Uterus (tissue), 4 donors: ENCODE measurements at places on chromosomes 11 and 22. TPM values are rescaled to one million over a fixed set of nuclear protein-coding genes. Genes with fewer than 3 reads are reported as not detected.

DMC1 gene
- 8.4 TPM for total RNA-seq

OR10A4 gene
- not detected for total RNA-seq

KRTAP5-8 gene
- not detected for total RNA-seq

TRIM51 gene
- total RNA-seq, result not detected

CCDC188 gene
- 4.3 TPM for total RNA-seq

DNA sequence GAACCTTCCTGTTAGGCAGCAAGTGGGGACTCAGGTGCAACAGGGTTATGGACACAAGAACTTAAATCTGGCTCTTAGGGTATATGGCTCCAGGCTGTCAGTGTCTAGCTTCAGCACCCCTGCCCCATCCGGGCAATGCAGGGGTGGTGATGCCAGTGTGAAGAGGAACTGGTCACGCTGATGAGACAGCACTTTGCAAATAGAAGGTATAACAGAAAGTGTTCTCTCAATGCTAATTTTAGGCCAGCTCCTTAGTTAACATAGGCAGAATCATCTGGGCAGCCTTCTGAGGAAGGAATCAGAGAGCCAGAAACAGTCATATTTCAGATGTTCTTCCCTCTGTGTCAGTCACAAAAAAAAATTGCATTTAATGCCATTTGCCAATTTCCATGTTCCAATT is 41.2 kb downstream of the SYT9 start:
- H3K4me1 ChIP-seq, result no peaks in the 10 kb centered on the region
- H3K27me3 ChIP-seq, result no peaks in the 10 kb centered on the region
- no peaks in the 10 kb centered on the region for H3K36me3 ChIP-seq
- no peak for DNase-seq
- no peak overlapping the region for H3K4me3 ChIP-seq

DNA sequence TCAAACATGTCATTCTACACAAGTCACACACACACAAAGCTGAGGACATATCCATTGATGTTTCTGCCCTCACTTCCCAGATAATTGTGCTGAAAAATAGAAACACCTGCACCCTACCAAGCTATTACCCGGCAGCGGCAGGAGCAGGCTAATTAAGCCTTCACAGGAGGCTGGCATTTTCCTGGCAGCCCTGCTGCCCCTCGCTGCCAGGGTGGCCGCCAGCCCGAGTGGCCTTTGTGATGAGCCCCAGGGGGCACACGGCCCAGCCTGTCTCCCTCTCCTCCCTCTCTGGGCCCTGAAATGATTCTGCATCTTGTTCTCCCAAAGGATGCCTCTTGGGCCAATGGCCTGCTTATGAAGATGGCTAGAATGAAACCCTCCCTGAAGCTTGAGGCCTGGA is 76.2 kb upstream of the TP53I11 start:
- H3K4me3 ChIP-seq, result no peak overlapping the region
- H3K36me3 ChIP-seq, result no peaks in the 10 kb centered on the region
- H3K4me1 ChIP-seq, result no peaks in the 10 kb centered on the region
- no peaks in the 10 kb centered on the region for H3K27me3 ChIP-seq
- no peak for DNase-seq

DNA sequence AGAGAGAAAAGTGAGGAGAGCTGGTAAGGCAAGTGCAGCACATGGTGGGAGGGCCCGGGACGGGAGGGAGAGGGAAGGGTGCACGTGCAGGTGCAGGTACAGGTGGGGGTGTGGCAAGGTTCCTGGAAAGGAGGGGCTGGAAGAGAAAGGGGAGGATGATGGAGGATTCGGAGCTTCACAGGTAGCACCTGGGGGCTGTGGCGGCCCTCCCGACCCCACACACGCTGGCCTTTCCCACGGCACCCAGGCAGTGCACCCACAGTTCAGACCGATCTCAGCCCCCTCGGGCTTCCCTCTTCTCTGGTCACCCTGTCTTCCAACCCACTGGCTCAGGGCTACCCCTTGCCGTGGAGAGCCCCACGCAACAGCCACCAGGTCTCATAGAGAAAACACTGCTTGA is 67.4 kb upstream of the A4GALT start:
- no peak overlapping the region for H3K4me3 ChIP-seq
- no peak for DNase-seq
- no peaks in the 10 kb centered on the region for H3K36me3 ChIP-seq

GRCh38 chr11:27085605-27086004 is 45.0 kb downstream of the BBOX1 start:
- H3K36me3 ChIP-seq, result no peaks in the 10 kb centered on the region
- H3K4me3 ChIP-seq, result no peak overlapping the region
- no peak for DNase-seq
- H3K27me3 ChIP-seq, result no peaks in the 10 kb centered on the region
- no peak overlapping the region for H3K27ac ChIP-seq
- no peaks in the 10 kb centered on the region for H3K4me1 ChIP-seq

DNA sequence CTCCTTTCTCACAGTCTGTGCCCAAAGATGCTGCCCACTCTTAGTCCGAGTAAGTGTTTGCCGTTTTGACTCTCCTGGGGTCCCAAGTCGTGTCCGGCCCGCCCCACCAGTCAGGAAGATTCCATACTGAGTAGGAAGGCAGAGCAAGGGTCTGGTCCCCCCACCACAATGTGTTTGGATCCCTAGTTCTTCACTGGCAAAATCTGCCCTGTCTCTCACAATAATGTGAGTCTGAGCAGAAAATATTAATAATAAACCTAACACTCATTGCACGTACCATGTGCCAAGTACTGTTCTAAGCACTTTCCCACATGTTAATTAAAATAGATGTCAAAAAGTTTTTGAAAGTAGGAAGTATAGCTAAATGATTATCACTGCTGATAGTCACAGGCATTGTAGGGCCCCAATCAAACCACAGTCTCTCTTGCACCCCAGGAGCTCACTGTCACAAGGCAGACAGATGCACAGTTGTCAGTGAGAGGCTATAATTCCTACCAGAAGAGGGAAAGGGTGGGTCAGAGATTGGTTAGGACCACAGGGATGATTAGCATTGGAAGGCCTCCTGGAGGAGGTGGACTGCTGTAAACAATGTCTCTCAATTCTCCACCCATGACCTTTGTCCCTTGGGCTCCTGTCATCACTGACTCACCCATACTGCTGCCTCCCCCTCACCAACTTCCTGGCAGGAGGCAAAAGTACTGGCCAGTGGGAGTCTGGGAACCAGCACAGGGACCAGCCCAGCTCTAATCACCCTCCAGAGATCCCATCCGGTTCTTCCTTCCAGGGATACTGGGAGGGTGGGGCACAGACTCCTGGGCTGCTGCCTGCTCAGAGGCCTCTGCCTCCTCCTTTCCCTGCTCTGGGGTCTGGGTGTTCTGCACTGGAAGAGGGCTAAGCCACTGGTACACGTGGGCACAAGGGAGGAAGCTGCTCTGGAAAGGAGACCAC is 1.0 kb upstream of the POLD4 start:
- H3K36me3 ChIP-seq, result no peaks in the 10 kb centered on the region
- H3K27me3 ChIP-seq, result no peaks in the 10 kb centered on the region
- H3K4me1 ChIP-seq, result peaks cover 42% of the 10 kb centered on the region
- DNase-seq, result peak; percentile 89

DNA sequence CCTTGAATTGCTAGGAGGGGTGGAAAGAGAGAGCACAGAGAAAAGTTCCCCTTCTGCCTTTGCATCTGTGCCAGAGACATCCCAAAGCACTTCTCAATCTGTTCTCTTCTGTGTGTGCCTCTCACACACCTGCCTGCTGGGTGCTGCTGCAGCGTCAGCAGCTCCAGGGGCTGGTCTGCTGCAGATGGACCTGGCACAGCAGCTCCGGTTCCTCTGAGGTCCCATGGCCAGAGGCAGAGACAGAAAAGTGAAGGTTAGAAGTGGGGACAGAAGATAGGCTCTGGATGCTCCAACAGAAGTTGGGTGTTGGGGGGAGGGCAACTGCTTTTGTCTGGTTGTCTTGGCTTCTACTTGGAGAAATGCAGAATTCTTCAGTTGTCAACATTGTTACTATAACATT is 48.9 kb upstream of the KIRREL3 start:
- H3K27me3 ChIP-seq, result no peaks in the 10 kb centered on the region
- no peaks in the 10 kb centered on the region for H3K36me3 ChIP-seq

DNA sequence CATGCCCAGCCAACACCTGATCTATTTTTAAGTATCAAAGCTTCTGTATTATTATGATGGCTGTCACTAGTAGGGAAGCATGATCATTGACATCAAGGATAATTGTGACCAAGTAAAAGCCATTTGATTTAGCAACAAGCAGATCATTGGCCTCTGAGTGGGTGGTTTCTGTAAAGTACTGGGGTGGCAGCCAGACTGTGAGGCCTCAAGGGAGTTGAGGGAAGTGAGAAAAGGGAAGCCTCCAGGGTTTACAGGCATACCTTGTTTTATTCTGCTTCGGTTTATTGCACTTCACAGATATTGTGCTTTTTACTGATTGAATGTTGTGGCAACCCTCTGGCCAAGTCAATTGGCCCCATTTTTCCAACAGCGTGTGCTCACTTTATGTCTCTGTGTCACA is 60.1 kb downstream of the PRR5L start:
- no peak overlapping the region for H3K4me3 ChIP-seq
- H3K27ac ChIP-seq, result no peak overlapping the region
- H3K4me1 ChIP-seq, result no peaks in the 10 kb centered on the region
- DNase-seq, result no peak

DNA sequence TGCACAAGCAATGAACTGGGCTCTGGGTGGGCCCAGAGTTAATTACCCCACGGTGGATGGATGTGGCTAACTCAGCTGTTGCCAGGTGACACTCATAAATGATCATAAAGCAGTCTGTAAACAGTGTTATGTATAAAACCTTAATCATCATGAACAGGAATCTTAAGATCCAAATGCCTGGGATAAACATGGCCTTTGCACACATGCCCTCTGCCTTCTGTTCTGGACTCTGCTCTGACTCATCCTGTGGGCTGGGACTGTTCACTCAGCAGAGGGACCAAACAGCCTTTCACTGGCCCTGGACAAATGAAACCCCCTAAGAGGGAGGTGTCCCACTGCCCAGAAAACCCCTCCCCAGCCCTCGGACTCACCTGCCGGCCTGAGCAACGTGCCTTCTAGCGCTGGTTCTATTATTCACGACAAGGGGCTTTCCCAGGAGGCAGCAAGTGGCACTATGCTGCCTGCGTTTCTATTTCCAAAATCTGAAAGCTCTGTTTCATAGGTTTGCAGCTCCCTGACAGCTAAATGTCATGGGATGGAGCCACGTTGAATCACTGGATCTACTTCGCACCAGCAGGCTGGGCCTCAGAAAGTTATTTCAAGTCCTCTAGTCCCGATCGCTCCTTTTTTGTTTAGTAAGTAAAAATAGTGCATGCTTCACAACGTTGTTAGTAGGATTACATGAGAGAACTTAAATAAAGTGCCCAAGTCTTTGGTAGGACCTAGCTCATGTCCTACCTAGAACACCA is 53.0 kb downstream of the LARGE1 start:
- H3K27ac ChIP-seq, result peak overlapping the region; percentile 83
- DNase-seq, result peak; percentile 34
- H3K4me1 ChIP-seq, result peaks cover 6% of the 10 kb centered on the region
- no peaks in the 10 kb centered on the region for H3K36me3 ChIP-seq
- no peak overlapping the region for H3K4me3 ChIP-seq

DNA sequence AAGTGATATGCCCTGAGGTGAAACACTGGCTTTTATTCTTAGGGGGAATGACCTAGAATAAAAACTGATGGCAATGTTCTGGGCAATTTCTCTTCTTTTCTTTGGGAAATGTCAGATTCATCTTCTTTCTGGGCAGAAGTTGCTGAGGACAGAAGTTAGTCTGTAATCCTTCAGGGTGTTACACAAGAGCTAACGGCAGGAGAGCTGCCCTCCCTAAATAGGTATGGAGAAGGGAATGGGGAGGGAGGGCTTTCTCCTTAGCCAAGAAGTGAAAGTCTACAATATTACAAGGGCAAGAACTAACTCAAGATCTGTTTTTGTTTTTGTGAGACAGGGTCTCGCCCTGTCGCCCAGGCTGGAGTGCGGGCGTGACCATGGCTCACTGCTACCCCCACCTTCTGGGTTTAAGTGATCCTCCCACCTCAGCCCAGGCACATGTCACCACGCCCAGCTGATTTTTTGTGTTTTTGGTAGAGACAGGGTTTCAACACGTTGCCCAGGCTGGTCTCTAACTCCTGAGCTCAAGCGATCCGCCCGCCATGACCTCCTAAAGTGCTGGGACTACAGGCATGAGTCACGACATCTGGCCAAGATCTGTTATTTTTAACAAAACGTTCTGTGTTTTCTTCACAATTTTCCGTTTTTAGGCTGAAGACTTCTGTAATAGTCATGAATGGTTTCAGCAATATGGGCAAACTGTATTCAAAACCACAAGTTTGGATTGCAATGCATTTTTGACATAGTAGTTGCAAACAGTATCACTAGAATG is 7.2 kb downstream of the PIWIL4 start:
- peak; percentile 33 for DNase-seq
- H3K36me3 ChIP-seq, result no peaks in the 10 kb centered on the region
- H3K27ac ChIP-seq, result peak overlapping the region; percentile 31
- no peaks in the 10 kb centered on the region for H3K27me3 ChIP-seq
- H3K4me3 ChIP-seq, result no peak overlapping the region

DNA sequence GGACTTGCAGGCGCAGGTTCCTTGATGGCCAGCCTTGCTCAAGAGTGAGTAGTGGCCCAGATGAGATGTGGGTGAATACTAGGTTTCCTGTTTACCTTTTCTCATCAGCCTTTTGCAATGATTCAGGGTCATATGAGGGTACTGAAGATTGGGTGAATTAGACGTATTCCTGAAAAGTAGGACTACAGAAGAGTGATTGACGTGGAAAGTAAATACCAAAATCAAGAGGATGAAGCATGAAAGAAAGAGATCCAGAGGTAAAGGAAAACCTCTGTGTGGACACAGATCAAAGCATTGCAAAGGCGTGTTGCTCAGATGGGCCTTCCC is 59.9 kb downstream of the CYB5R2 start:
- H3K4me3 ChIP-seq, result no peak overlapping the region
- H3K4me1 ChIP-seq, result no peaks in the 10 kb centered on the region
- DNase-seq, result no peak
- H3K27ac ChIP-seq, result no peak overlapping the region
- no peaks in the 10 kb centered on the region for H3K36me3 ChIP-seq

DNA sequence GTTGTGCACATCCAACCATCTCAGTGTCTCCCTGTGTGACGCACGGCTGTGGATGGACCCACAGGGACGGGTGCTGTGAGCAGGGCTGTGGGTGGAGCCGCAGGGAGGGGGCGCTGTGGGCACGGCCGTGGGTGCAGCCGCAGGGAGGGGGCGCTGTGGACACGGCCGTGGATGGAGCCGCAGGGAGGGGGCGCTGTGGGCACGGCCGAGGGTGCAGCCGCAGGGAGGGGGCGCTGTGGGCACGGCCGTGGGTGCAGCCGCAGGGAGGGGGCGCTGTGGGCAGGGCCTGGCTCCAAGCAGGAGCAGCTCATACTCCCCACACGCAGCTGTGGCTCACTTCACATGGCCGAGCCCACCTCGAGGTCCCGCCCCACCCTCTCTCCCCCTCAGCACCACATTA is 6.0 kb upstream of the MAPK11 start:
- no peaks in the 10 kb centered on the region for H3K36me3 ChIP-seq
- H3K4me1 ChIP-seq, result peaks cover 6% of the 10 kb centered on the region
- H3K27me3 ChIP-seq, result no peaks in the 10 kb centered on the region
- H3K4me3 ChIP-seq, result no peak overlapping the region
- DNase-seq, result peak; percentile 53

- no peak overlapping the region for H3K4me3 ChIP-seq
- H3K4me1 ChIP-seq, result no peaks in the 10 kb centered on the region
- H3K36me3 ChIP-seq, result no peaks in the 10 kb centered on the region
- DNase-seq, result peak; percentile 24
- H3K27me3 ChIP-seq, result no peaks in the 10 kb centered on the region
- no peak overlapping the region for H3K27ac ChIP-seq
These were observed 42.1 kb upstream of the ISX start for GRCh38 chr22:35023692-35024363.
